Renal pelvis (tissue), 12 donors: ENCODE measurements at places on chromosomes 16 and 17. TPM values are rescaled to one million over a fixed set of nuclear protein-coding genes. Genes with fewer than 3 reads are reported as not detected.
A peak's percentile ranks its signal among the peaks of the same experiment; 100 is the strongest.

C17orf67 gene
- polyA plus RNA-seq = 1.3 TPM

DNA sequence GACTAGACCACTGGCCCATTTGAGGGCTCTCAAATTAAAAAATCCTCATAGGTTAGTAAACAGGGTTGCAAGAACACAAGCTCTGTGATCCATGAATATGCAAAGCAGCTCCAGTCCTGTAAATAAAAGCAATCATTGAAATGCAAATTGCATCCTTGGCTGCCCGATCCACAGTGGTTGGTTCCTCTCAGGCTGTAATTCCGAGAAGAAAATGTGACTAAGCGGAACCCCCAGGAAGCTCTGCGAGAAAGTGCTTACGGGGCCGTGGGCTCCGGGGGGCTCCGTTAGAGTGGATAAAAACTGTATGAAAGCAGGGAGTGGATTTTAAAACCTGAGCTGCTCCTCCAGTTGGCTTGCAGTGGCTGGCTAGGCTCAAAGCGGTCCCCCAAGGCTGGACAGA lies 2.5 kb downstream of the GPRC5B start:
- DNase-seq = no peak

DNA sequence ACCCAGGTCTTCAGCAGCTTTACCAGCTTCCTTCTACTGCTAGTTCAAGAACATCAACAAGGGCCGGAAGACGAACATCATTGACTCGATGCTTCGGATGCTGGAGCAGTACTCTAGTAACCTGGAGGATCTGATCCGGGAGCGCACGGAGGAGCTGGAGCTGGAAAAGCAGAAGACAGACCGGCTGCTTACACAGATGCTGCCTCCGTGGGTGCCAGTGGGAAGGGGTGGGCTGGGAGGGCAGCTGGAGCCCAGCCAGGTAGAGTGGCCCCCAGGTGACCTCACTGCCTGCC lies 12.1 kb downstream of the GUCY2D start:
- DNase-seq = no peak

DNA sequence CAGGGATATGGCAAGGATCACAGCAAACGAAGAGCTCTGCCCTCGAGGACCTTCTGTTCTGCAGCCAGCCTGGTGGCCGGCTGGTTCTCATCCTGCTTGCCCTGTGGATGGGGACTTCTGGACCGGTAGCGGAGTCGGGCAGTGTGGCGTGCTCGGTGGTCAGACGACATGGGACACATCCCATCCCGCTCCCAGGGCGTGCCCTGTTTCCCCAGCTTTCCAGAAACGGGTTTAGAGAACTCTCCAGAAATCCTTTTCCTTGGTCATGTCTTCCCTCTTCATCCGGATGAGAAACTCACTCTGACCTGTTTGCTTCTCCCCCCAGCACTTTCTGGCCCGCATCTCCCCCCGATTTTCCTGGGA lies 115.8 kb downstream of the OR1D5 start:
- DNase-seq = no peak

GJC1 gene
- 24.1 TPM for polyA plus RNA-seq

CCL8 gene
- polyA plus RNA-seq = 0.09 TPM

DNA sequence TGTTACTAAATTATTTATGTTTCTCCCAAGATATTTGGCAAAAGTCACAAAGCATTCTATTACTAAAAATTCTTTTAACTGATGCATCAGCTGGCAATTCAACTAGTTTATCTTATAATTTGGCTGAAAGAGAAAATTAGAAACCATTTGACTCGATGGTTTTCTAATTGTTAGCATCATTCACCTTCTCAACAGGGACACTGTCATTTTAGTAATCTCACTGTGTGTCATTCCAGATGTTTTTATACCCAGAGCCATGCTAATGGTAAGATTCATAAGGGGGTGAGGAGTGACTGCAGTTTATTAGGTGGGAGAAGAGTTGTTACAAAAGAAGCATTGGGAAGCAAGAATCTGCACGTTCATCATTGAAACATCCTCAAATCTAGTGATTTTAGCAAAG lies 124.9 kb downstream of the ABCA8 start:
- DNase-seq = no peak

DNA sequence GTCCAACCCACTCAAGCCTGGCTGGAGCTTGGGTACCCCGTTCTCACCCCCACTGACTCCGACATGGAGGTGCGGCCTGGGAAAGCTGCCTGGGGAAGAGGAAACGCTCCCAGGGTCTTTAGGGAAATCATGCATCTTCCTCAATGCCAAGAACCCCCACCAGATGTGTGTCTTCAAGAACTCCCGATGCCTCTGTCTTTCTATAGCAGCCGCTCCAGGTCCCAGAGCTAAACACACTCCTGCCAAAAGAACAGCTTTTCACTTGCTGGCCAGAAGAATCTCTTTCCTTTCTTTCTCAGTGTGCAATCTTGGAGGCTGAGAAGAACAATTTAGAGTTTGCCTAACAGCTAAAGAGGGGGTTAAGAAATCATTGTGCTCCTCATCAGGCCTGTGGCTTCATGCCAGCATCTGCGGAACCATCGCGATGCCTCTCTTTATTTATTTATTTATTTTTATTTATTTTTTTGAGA lies 41.1 kb upstream of the MTSS2 start:
- DNase-seq = peak; percentile 58

DNA sequence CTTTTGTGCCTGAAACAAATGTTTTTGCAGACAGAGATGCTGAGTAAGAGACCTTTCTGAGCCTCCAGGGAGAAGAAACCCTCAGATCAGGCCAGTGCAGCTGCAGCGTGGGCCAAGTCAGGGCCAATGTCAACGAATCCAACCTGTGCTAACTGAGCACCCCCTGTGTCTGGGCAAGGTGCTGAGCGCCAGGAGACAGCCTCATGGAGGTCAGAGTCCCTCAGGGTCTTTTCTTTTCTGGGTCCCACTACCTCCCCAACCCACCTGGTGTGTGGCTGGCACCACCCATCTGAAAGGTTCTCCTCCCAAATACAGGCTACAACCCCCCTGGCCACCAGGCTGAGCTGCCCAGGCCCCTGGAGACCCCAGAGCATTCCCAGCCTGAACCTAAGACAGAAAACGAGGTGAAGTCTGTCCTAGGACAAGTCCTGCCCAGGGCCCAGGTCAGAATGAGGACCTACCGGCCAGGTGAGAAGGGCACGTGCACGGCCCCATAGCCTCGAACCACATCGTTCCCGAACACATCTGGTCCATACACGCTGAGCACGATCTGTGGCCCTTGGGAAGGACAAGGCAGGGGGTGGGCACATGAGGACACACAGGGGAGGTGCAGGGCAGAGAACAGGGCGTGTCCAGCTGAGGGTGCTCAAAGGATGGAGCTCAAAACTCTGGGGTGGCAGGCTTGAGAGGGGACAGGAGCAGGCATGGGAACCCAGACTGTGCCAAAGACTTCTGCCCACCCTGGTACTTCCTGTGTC lies 15.0 kb downstream of the B9D1 start:
- DNase-seq = no peak

STARD3 gene
- 54.7 TPM for polyA plus RNA-seq
